ENCODE measurements at places on chromosomes 2 and 18. TPM values are rescaled to one million over a fixed set of nuclear protein-coding genes. Genes with fewer than 3 reads are reported as not detected.

DNA sequence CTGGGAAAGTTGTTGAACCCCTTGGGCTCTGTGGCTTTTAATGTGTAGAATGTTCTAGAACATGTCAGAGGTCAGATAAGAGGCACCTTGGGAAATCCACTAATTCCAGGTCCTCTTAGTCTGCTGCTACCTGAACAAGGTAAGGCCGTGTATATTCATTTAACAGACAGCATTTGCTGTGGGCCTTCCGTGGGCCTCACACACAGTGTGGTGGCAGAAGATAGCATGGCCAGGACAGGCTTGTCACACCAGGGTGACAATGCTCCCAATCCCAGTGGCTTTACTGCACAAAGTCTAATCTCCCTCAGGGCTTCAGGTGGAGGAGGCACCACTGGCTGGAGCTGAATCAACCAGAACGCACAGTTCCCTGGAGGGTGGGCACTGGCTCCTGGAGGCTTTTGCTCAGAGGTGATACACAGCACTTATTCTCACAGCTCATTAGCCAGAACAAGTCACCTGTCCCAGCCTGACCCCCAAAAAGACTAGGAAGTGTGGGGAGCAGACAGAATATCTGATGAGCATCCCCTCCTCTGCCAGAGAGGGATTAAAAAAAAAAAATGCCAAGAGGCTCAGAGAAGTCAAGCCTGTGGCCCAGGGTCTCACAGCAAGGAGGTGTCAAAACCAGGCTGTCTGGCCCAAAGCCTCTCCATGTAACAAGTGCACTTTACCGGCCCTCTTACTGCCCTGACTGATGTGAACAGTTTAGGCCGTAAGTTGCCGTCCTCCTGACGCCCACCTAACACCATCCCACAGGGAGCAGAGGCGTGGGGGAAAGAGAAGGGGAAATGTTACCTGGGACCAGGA is 216.9 kb upstream of the RAB6C start:
- DNase-seq: no peak
- H3K36me3 ChIP-seq: no peaks in the 10 kb centered on the region
- H3K4me3 ChIP-seq: no peak overlapping the region

GRCh38 chr2:229665158-229665557 is 49.2 kb downstream of the DNER start:
- no peak overlapping the region for H3K4me3 ChIP-seq
- DNase-seq: no peak
- no peak overlapping the region for H3K27ac ChIP-seq
- no peaks in the 10 kb centered on the region for H3K36me3 ChIP-seq
- no peaks in the 10 kb centered on the region for H3K4me1 ChIP-seq
- peaks cover 14% of the 10 kb centered on the region for H3K27me3 ChIP-seq

DNA sequence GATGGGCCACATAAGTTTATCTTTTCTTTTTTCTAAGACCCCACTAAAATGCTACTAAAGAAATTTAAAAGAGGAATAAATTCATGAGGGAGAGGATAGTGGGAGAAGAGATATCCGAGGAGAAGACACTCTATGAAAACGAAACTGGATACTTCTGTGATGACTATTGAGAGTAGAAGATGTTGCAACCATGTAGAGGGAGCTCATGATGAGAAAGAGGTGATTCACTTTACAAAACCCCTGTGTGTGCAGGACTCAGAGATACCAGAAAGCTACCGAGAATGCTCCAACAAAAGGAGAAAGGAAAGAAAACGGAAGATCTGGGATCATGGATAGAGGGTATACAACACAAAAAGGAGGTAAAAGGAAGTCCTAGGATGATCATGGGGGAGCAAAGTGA is 34.9 kb downstream of the SLC38A11 start:
- no peaks in the 10 kb centered on the region for H3K27me3 ChIP-seq
- no peak overlapping the region for H3K4me3 ChIP-seq
- H3K27ac ChIP-seq: peak overlapping the region; percentile 5
- DNase-seq: no peak
- H3K36me3 ChIP-seq: no peaks in the 10 kb centered on the region

DNA sequence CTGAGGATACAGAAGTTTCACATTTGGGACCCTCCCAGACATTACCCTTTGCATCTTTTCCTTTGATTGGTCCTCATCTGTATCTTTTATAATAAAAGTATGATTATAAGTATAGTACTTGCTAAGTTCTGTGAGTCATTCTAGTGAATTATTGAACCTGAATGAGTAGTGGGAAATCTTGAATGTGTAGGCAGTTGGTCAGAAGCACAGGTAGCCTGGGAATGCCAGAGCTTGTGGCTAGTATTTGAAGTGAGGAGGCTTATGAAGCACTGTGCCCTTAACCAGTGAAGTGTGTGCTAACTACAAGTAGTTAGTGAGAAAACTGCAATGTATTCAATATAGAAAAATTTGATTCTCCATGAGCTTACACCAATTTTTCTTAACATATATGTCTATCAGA is 257.6 kb downstream of the GRB14 start:
- H3K27me3 ChIP-seq: no peaks in the 10 kb centered on the region
- DNase-seq: no peak
- no peaks in the 10 kb centered on the region for H3K4me1 ChIP-seq
- no peak overlapping the region for H3K4me3 ChIP-seq
- no peak overlapping the region for H3K27ac ChIP-seq

DNA sequence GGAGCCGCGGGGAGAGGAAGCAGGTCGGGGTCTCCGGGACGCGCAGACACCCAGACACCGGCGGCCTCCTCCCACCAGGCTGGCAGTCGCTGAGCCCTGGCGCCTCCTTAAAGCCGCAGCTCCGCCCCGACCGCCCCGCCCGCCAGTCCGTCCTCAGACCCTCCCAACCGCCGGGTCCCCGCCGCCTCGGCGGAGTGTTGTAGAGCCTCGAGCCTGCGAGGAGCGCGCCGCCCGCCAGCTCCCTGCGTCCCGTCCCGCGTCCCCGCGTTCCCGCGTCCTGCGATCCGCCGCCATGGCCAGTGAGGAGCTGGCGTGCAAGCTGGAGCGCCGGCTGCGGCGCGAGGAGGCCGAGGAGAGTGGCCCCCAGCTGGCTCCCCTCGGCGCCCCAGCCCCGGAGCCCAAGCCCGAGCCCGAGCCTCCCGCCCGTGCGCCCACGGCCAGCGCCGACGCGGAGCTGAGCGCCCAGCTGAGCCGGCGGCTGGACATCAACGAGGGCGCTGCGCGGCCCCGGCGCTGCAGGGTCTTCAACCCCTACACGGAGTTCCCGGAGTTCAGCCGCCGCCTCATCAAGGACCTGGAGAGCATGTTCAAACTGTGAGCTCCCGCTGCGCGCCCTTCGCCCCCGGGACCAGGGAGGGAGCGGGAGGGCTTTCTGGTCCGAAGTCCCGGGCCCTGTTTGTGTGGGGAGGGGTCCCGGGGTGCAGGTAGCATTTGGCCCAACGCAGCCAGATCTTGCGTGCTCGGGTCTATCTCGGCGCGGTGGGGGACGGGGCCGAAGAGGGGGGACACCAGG is at the start of gene EFHD1:
Gene EFHD1 (plus strand): TSS at position 192 of the 793 bp plus-strand sequence. CDS start 101 bp downstream, at position 293.
- H3K27ac ChIP-seq: no peak within 1 kb of the TSS
- DNase-seq: peak; percentile 70
- peaks cover 63% of the 10 kb centered on the region for H3K27me3 ChIP-seq
- H3K4me3 ChIP-seq: peak within 1 kb of the TSS; percentile 84
- peaks cover 11% of the 10 kb centered on the region for H3K4me1 ChIP-seq

GRCh38 chr2:100248971-100249370 is 73.3 kb downstream of the LONRF2 start:
- no peak for DNase-seq
- H3K27ac ChIP-seq: no peak overlapping the region
- H3K4me3 ChIP-seq: no peak overlapping the region

DNA sequence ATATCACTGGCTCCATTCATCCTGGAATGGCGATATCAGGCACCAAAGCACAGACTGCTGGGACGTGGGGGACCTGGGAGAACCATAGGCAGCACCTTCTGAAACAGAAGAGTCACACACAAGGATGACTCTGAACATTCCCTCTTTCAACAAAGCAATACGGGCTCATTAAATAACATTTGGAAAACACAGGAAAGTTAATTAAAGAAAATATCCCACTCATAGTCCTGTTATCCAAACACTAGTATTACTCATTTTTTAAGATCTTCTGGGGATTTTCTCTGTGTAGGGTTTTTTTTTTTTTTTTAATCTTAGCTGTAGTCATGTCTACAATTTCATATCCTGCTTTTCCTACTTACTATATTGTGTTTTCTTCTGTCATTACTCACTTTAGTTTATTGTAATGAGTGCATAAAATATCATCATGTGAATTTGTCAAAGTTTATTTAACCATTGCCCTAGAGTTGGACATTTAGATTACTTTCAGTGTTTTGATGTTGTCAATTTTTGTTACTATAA is 70.0 kb upstream of the SP3 start:
- H3K4me1 ChIP-seq: peaks cover 25% of the 10 kb centered on the region
- no peak overlapping the region for H3K4me3 ChIP-seq
- no peaks in the 10 kb centered on the region for H3K27me3 ChIP-seq
- H3K27ac ChIP-seq: no peak overlapping the region
- H3K36me3 ChIP-seq: no peaks in the 10 kb centered on the region
- no peak for DNase-seq

GRCh38 chr2:228417956-228418355 is 236.5 kb upstream of the SPHKAP start:
- no peak for DNase-seq
- no peaks in the 10 kb centered on the region for H3K27me3 ChIP-seq
- no peak overlapping the region for H3K27ac ChIP-seq
- H3K36me3 ChIP-seq: no peaks in the 10 kb centered on the region

DNA sequence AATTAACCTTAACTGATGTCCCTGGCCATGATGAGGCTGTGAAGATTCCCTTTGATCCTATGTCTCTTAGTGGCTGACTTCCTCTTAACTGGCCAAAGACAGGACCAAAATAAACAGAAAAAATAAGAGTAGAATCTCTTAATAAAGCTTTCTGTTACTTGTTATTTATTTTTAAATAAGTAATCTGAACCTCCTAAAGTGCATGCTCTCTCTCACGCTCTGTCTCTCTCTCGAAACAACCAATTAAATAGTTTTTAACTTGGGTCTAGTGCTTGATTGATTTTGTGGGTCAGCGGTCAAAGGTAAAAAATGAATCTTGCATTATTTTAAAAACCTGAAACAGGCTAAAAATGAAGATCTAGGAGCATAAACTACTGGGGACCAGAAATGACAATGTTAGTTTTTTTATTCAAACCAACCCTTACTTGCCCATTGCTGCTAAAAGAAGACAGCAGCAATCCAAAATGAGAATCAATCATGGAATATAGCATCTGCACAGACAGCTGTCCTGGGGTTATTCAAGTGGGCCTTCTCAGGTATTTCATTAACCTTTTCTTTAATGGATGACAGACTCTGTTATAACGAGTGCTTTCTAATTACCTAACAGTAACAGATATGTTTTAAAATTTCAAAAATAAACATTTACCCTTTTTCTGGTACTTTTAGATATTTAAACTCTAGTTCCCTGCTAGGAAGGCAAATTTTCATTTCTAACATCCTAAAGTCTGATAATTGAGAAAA is 11.2 kb downstream of the GAREM1 start:
- H3K27ac ChIP-seq: no peak overlapping the region
- no peaks in the 10 kb centered on the region for H3K27me3 ChIP-seq
- H3K36me3 ChIP-seq: no peaks in the 10 kb centered on the region
- no peak overlapping the region for H3K4me3 ChIP-seq
- DNase-seq: no peak

DNA sequence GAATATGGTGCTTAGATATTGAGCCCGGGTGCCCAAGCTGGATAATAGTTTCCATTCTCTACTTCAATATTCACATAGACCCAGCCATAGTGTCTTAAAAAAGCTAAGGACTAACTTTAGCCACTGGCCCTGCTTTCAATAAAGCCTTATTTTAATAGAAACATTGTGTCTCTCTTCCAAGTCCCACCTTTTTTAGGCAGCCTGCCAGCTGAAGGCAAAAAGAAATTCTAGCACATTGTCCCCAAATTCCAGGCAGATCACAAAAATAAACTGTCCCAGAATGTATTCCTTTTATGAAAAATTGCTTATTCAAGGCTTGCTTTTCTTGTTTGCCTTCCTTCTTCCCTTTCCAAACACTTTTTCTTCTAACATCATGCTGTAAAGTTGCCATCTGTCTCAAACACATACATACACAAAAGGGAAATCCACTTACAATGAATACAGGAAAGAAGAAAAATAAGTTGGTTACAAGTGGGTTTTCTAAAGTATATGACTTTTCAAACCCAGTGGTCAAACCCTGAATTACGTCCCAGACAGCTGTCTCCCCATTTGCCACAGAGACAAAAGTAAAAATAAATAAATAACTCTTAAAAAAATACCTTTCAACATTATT is 778.5 kb downstream of the BCL11A start:
- H3K36me3 ChIP-seq: no peaks in the 10 kb centered on the region
- H3K27me3 ChIP-seq: no peaks in the 10 kb centered on the region
- DNase-seq: no peak

- peaks cover 12% of the 10 kb centered on the region for H3K4me1 ChIP-seq
- no peak overlapping the region for H3K4me3 ChIP-seq
- no peaks in the 10 kb centered on the region for H3K36me3 ChIP-seq
- DNase-seq: no peak
- no peak overlapping the region for H3K27ac ChIP-seq
These were observed 81.4 kb downstream of the SNTG2 start for GRCh38 chr2:1032030-1032429.

DNA sequence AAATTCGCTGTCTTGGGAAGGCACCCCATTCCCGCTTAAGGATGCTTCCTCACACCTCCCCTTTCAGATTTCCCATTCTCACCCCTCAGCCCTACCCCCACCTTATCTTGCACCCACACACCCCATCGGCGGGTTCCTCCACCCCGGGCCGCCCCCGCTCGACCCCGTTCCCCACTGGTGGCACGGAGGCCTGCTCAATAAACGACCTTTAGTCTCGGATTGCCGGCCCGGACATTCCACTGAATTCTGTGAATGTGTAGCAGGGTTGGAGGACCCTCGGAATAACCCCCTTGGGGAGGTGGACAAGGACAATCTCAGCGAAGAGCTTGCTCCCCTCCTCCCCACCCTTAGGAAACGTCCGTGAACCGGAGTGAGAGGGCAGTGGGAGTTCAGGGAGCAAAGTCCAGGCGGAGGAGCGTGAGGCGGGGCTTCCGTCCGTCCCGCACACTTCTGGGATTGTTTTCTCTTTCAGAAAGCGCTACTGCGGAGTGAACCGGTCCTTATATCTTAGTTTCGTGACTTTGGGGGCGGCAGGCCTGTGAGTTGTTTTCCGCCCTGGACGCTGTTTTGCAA is 2.8 kb upstream of the LBX2 start:
- peaks cover 35% of the 10 kb centered on the region for H3K4me1 ChIP-seq
- DNase-seq: no peak
- peaks cover 92% of the 10 kb centered on the region for H3K27me3 ChIP-seq
- peaks cover 20% of the 10 kb centered on the region for H3K36me3 ChIP-seq

GRCh38 chr2:225064362-225064761 is 22.1 kb upstream of the DOCK10 start:
- no peak for DNase-seq
- H3K27me3 ChIP-seq: no peaks in the 10 kb centered on the region
- no peak overlapping the region for H3K4me3 ChIP-seq

ANKRD30B gene
- total RNA-seq: not detected

ABCB11 gene
- total RNA-seq: 0.07 TPM

SAG gene
- not detected for total RNA-seq
